ENCODE measurements at places on chromosomes 3 and 15. TPM values are rescaled to one million over a fixed set of nuclear protein-coding genes. Genes with fewer than 3 reads are reported as not detected.
A peak's percentile ranks its signal among the peaks of the same experiment; 100 is the strongest.

Gene FGF7
- 20.2 TPM for total RNA-seq

DNA sequence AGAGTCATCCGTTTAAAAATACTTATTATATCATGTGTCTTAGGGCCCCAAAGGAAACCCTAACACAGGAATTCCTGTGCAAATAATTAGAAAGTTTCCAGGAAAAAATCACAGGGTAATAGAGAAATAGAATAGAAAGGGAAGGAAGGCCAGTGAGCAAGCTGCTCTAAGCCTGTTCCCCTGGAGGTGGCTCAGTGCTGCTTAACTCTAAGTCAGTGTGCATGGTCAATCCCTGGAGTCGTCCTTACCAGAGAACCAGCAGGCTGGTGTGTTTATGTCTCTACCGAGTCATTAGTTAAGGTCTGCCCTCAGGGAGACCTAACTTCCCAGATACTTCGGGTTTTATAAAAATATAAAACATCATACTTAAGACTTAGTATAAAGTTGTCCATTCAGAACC, 21.0 kb upstream of the MCF2L2 start:
- H3K4me1 ChIP-seq: no peaks in the 10 kb centered on the region
- DNase-seq: no peak
- H3K27me3 ChIP-seq: no peaks in the 10 kb centered on the region

Gene EXD1
- total RNA-seq: not detected

DNA sequence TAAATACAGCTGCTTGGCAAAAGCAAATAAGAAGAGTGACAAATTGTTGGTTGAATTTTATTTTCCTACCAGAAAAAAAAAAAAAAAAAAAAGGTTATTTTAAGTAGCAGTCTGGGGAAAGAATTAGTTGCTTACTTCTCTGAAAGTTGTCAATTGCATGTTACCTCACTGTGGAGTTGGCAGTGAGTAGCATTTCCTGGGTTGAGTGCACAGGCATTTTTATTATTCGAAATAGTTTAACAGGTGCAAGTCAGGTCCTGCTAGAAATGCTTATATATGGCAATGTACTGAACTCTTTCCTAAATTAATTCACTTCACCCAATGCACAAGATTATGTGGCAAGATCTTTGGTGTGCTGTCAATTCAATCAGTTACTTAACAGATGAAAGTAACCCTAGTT, 680.6 kb downstream of the EPHA3 start:
- DNase-seq: no peak
- H3K27me3 ChIP-seq: no peaks in the 10 kb centered on the region
- no peaks in the 10 kb centered on the region for H3K36me3 ChIP-seq
- H3K4me1 ChIP-seq: no peaks in the 10 kb centered on the region
- no peak overlapping the region for H3K4me3 ChIP-seq
- no peak overlapping the region for H3K27ac ChIP-seq

GRCh38 chr3:131236421-131236820, 145.2 kb upstream of the NUDT16 start:
- H3K4me3 ChIP-seq: no peak overlapping the region
- no peaks in the 10 kb centered on the region for H3K36me3 ChIP-seq
- no peak for DNase-seq
- no peak overlapping the region for H3K27ac ChIP-seq

DNA sequence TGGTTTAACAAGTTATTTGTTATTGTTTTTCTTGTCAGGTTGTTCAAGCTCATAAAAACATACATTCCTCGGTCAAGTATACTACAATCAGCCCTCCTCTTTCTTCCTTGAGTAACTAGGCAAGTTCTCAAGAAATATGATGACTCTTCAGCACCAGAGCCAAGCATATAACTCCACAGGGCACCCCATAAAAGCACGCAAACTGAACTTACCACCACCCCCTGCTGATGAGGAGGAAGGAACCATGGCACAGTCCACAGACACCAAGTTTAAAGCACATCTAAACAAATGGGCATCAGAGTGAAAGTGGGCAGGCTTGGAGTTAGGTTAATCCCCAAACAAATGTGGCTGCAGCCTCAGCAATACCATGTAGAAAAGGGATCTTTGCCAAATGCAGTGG, 5.3 kb downstream of the IP6K2 start:
- no peak overlapping the region for H3K4me3 ChIP-seq
- peaks cover 18% of the 10 kb centered on the region for H3K4me1 ChIP-seq
- H3K36me3 ChIP-seq: no peaks in the 10 kb centered on the region
- H3K27ac ChIP-seq: no peak overlapping the region

DNA sequence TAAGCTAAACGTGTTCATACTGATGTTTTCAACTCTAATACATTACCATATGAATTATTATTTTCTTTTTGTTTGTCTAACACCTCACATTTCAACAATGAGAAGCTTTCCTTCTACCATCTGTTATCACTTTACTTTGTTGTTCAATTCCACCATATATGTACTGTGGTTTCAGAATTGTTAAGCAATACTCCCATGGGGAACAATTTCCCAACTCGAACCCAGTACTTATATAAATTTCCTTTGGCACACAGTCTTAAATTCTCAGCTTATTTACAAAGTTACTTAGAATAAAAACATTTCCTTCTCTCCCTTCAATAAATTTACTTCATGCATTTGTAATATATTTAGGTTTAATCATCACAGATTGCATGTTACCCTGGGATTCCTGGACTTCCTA, 1764.4 kb downstream of the OTOL1 start:
- no peaks in the 10 kb centered on the region for H3K36me3 ChIP-seq
- no peaks in the 10 kb centered on the region for H3K4me1 ChIP-seq
- no peak overlapping the region for H3K4me3 ChIP-seq
- no peak for DNase-seq
- H3K27me3 ChIP-seq: no peaks in the 10 kb centered on the region

- H3K36me3 ChIP-seq: no peaks in the 10 kb centered on the region
- H3K4me1 ChIP-seq: peaks cover 7% of the 10 kb centered on the region
- H3K27ac ChIP-seq: no peak overlapping the region
- no peaks in the 10 kb centered on the region for H3K27me3 ChIP-seq
- no peak for DNase-seq
Observed at GRCh38 chr15:30065025-30065801, 17.5 kb upstream of the GOLGA8J start.

DNA sequence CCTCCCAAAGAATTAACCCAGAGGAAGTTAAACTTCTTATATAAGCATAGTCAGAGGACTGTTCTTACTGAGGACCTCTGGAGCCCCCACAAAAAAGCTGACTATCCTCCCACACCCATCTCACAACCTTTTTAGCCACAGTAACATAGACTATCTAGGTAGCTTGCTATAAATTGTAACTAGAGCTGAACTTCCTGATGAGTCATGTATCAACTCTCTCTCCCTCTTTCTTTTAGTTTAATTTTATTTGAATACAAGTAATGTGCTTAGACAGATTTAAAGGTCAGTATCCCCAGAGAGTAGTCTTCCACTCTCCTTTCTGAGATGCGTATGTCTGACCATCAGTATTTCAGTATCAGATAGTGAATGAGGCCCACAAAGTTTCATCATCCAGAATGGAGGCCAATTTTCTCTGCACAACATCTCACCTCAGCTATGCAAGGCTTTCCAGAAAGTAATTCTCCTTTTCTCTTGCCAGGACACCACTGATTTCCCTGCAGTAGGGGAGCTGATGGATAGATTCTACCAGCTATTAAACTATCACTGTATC, 104.0 kb upstream of the MYRIP start:
- H3K4me3 ChIP-seq: no peak overlapping the region
- no peaks in the 10 kb centered on the region for H3K27me3 ChIP-seq
- H3K4me1 ChIP-seq: no peaks in the 10 kb centered on the region

Gene CCR3
- total RNA-seq: not detected

DNA sequence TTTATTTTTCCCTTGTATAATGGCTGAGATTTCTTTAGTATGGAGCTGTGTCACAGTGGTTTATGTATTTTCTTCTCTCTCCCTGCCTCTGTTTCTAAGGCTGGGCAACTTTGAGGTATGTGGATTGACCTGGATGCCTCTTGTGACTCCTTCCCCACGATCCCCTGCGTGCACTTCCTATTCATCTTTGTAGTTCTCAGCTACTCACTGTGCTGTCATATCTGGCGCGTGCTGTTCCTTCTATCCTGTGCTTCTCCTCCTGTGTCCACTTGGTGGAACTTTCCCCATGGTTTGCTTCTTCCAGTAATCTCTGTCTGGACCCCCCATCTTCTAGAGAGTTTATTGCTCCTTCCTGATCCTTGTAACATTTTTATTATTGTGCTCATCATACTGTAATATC, 97.3 kb downstream of the AKAP13 start:
- H3K27ac ChIP-seq: no peak overlapping the region
- no peak for DNase-seq
- no peaks in the 10 kb centered on the region for H3K27me3 ChIP-seq
- H3K36me3 ChIP-seq: no peaks in the 10 kb centered on the region
- H3K4me3 ChIP-seq: no peak overlapping the region

DNA sequence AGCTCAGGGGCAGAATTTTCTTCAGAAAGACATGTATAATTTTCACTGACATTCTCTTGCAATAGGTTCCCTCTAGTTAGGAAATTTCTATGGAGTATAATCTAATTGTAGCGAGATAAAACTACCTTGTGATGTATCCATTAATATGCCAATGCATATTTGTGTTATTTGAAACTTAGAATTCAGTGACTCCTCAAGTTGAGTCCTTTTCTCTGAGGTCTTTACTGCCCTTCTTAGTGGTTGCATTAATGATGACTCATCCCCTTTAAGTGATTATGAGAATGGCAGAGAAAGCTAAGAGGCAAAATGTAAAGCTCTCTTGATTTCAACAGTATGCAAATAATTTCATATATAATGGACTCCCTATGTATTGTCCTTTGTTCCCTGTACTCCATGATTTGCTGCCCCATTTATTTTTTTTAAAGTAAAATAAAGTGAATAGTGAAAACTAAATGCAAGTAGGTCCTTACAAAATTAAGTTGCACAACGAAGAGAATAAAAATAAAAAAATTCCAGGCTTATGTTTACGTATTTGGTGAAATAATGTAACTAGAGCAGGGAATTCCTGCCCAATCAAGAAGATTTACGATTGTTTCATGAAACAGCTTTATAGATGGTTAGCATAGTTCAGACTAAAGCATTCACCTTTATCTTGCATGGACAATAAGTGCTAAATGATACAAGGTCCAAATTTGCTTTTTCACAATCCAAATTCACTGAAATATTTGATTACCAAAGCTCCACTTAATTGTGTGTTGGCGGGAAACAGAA, 78.1 kb downstream of the ZPLD1 start:
- no peak for DNase-seq
- no peaks in the 10 kb centered on the region for H3K27me3 ChIP-seq
- no peaks in the 10 kb centered on the region for H3K4me1 ChIP-seq
- H3K36me3 ChIP-seq: no peaks in the 10 kb centered on the region

DNA sequence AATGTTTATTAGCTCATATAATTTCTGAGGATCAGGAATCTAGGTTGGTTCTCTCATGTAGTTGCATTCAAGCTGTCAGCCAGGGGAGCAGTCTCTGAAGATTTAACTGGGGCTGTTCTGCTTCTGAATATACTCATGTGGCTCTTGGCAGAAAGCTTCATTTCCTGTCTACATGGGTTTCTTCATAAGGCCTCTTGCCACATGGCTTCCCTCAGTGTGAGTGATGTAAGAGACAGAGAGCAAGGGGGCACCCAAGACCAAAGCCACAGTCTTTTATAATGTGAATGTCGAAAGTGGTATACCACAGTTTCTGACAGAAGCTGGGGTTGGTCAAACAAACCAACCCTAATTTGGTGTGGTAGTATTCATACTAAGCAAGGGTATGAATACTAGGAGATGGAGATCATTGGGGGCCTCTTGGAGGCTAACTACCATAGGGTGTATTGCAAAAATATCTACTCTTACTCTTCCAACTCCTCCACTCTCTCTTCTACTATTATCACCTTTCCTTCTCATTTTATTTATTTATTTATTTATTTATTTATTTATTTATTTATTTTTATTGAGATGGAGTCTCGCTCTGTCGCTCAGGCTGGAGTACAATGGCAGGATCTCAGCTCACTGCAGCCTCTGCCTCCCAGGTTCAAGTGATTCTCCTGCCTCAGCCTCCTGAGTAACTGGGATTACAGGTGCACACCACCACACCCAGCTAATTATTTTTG, 123.8 kb downstream of the B3GALNT1 start:
- H3K27ac ChIP-seq: no peak overlapping the region
- DNase-seq: no peak
- no peaks in the 10 kb centered on the region for H3K36me3 ChIP-seq
- H3K4me1 ChIP-seq: no peaks in the 10 kb centered on the region

Gene VEPH1
- 2.6 TPM for total RNA-seq

GRCh38 chr3:128495435-128495970, 2.5 kb upstream of the GATA2 start:
- peaks cover 8% of the 10 kb centered on the region for H3K4me1 ChIP-seq
- peaks cover 7% of the 10 kb centered on the region for H3K27me3 ChIP-seq
- no peak overlapping the region for H3K4me3 ChIP-seq
- H3K36me3 ChIP-seq: no peaks in the 10 kb centered on the region
- no peak for DNase-seq

DNA sequence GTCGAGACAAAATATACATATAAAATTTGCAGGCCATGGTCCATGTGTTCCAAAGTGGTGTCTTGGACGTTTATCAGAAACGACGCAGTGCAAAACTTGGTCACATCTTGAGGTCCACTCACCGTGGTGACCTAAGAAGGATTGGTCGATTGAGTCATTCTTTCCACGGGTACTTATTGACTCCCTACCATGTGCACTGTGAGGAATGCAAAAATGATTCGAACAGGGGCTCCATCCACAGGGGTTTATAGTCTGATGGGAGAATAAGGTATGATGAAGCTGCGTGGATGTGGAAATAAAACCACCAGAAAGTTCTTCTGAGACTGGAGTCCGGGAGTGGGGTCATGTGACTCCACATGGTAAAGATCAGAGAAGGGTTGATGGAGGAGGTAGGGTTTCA, 185.2 kb downstream of the ITPR1 start:
- H3K27me3 ChIP-seq: no peaks in the 10 kb centered on the region
- H3K27ac ChIP-seq: no peak overlapping the region
- no peaks in the 10 kb centered on the region for H3K36me3 ChIP-seq

DNA sequence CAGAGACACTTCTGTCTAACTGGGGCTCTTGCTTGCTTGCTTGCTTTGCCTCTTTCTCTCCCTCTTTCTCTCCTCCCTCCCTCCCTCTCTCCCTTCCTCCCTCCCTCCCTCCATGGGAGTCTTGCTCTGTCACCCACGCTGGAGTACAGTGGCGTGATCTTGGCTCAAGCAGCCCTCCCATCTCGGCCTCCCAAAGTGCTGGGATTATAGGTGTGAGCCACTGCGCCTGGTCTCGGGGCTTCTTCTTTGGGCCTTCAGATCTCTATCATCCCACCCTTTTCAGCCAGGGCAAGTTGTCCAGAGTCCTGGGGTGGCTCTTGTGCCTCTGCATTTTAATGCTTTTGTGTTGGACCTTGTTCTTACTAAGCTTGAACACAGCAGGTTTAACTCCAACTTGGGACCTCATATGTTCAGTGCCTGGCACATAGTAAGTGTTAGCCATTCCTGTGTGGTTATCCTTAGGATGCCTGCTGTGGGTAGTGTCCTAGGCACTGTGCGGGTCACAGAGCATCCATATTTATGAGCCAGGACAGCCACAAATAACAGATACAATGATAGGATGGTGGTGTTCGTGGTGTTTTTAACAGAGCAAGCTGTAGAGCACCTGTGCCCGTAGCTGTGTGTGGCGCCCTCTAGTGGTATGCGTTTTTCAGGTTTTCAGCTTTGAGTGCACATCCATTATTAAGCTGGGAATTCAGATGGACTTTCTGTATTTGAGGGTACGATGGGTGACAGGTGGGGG, 75.1 kb downstream of the CCK start:
- H3K27me3 ChIP-seq: no peaks in the 10 kb centered on the region
- H3K36me3 ChIP-seq: no peaks in the 10 kb centered on the region
- no peak overlapping the region for H3K4me3 ChIP-seq
- DNase-seq: peak; percentile 43
- H3K4me1 ChIP-seq: no peaks in the 10 kb centered on the region

- no peak for DNase-seq
- H3K27me3 ChIP-seq: no peaks in the 10 kb centered on the region
- peaks cover 4% of the 10 kb centered on the region for H3K4me1 ChIP-seq
- peak overlapping the region; percentile 6 for H3K4me3 ChIP-seq
Observed at GRCh38 chr3:156291272-156292123, 171.1 kb downstream of the KCNAB1 start.

Gene CEP19
- 1.6 TPM for total RNA-seq

Data from ovary (tissue), 10 donors.